Karpas-422 (cell line): ENCODE measurements at places on chromosomes 5 and 9.

- peak; percentile 48 for DNase-seq
These were observed 122.3 kb upstream of the IL12B start for GRCh38 chr5:159452480-159453167.

- DNase-seq = no peak
These were observed 224.7 kb upstream of the GRAMD2B start for GRCh38 chr5:126198531-126198930.

DNA sequence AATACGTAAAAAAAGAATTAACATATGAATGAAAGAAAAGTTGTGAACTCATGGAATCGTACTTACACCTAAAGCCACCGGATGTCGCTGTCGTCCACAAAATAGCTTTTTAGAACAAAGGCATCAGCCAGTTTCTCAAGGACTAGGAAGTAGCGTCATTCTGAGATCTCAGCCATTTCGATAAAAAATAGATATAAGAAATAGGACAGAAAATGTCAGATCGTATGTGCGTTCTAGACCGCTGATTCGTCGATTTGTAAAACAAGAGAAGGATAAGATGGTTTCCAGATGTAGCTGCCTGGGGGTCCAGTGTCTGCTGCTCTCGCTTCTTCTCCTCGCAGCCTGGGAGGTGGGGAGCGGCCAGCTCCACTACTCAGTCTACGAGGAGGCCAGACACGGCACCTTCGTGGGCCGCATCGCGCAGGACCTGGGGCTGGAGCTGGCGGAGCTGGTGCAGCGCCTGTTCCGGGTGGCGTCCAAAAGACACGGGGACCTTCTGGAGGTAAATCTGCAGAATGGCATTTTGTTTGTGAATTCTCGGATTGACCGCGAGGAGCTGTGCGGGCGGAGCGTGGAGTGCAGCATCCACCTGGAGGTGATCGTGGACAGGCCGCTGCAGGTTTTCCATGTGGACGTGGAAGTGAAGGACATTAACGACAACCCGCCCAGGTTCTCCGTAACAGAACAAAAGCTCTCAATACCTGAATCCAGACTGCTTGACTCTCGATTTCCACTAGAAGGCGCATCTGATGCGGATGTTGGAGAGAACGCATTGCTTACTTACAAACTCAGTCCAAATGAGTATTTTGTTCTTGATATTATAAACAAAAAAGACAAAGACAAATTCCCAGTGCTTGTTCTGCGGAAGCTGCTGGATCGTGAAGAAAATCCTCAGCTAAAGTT is at the start of gene PCDHA10:
TSS of gene PCDHA10 (plus strand) at position 126 of the 903 bp plus-strand sequence. CDS start at position 278, 152 bp downstream.
- peak; percentile 81 for DNase-seq

DNA sequence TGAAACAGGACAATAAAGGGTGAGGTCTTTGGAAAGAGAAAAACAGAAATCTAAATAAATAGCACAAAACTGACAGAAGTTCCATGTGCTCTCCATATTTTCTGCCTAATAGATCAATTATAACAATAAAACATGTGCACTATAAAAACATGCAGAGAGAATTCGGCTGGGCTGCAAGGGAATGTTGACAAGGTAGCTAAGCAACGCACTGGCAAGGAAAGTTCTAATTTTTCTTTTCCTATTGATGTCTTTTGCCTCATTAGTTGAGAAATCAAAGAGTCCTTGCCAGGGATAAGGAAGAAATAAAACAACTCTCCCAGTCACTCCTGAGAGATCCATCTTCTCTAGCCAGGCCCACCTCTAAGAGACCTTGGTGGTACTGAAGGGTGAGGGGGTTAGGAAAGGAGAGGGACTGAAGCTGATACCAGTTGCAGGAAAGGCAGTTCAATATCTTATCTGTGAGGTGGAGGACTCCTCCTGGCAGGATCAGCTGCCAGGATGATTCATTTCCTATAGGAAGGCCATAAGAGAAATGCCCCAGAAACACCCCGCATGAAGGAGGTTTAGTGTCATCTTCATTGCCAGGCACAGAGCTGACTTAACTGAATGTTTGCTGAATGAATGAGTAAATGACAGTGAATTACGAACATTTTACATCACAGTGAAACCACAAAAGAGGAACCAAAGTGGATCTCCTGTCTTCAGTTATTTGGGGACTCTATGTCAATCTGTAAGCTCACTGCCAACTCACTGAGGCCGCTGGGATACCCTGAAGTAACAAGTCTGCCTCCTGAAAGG is 63.7 kb upstream of the IFNK start:
- peak; percentile 62 for DNase-seq

DNA sequence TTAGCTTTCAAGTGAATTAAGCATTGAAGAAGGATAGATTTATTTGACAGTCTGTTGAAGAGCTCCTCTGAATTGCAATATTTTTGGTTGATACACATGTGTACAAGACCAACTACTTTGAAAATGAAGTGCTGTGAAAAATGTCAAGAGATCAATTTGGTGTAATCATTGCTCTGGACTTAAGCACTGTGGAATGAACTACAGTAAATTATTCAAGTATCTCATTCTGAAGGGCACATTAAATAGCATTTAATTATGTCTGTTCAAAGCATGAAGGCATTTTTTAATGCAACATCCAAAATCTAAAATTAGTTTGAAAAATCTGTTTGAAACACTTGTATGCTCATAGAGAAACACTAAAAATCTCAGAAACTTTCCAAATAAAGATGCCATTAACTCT is 107.5 kb downstream of the CDH18 start:
- no peak for DNase-seq

DNA sequence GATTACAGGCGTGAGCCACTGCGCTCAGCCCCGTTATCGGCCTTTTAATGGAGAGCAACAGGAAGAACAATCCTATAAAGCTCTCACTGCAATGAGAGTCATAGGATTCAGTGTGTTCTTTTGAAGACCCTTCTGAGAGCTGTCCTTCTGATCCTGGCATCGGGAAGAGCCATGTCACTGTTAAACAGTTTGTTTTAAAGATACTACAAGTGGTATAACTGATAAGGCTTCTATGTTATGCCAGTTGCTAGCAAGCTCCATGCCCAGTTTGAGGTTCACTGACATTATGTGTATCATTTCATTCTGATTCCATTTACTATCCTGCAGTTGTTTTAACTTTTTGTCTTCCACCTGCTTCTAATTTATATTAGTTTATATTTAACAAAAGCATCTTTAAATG is 55.8 kb downstream of the GNAQ start:
- DNase-seq = no peak

GRCh38 chr5:33364406-33364805 is 76.4 kb upstream of the TARS1 start:
- DNase-seq = no peak

DNA sequence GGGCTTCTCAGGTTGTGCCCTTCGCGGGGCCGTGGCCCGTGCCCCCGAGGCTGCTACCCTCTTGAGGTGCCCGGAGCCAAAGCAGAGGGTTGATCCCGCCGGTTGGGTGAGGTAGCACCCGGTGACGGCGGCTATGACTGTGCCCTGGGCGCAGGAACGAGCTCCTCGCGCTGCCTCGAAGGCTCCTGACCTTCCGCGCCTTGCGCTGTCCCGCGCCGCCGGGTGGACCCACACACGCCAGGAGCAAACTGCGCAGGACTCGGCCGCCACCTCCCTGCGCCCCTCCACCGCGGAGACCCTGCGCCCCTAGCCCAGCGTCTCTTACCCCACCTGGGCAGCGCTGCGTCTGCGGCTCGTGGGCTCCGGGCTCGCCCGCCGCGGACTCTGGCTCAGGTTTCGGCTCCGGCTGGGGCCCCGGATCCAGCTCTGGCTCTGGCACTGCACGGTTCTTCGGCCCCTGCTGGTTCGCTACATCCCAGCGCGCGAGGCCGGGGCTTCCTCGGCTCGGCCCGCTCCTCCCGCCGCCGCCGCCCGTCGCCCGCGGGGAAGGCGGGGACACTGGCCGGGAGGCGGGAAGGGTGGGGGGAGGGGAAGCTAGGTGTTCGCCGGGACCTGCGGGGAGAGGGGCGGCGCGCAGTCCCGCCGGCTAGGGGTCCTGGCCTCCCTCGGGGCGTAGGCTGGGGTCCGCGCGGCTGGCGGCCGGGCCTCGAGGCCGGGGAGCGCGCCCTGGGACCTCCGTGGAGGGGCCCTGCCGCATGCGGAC is 5.4 kb upstream of the PITX1 start:
- no peak for DNase-seq

DNA sequence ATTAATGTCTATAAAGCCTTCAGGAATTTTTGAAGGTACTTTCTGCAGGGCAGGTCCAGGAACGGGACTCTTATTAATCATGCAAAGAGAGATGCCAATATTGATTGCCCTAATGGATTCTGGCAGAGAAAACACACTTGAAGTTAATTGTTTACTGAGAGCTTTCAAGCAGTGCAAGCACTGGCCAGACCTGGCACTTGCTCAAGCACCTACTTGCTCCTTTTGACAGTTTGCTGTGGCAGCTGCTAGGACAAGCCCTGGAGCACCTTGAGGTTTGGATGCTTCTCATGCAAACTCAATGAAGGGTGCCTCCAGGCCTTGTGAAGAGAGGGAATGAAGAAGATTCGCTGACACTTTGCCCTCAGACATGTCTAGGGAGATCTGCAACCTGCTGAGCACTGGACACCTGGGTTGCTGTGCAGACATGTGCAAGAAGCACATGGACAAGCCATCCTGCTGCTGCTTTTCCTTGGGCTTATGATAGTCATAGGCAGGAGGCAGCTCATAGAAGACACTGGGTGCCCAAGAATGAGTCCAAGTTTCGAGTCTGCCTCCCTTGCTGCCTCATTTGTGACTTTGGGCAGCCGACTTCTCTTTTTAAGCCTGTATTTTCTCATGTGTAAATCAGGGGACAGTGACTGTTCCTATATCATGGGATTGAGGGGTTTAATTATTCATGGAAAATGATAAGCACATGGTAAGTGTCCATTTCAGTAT is 88.8 kb upstream of the EQTN start:
- DNase-seq = no peak

DNA sequence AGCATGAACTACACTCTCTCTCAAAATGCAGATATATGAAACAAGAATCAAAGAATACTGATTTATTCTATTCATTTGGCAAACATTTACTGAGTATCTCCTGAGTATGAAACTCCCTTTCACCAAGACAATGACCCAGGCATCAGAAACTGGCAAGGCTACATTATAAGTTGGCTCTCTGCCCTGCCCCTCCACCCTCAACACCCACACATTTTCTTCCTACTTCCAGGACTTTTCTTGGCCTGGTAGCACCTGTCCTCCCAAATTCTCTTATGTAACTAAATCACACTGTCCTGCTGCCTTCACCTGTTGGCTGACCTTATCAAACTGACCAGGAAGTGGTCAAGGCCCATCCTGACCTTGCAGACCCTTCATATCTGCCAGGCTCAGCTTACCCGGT is 3.5 kb downstream of the RASEF start:
- peak; percentile 25 for DNase-seq

DNA sequence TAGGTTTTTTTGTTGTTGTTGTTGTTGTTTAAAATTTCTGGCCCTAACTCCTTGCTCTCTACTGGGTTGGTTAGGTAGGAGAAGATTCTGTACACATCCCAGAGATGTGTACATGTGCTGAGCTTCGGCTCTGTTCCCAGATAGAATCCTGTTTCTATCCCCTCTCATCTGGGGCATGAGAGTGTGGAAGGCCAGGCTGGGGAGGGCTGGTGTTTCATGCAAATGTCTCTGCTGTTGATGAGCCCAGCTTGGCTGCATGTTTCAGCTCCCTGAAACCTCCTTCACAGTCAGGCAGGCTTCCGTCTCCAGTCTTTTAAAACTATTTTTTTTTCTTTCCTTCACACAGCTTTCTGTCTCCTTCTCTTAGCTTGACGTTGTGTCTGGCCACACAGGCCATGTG is 526.9 kb upstream of the KLF4 start:
- DNase-seq = no peak

GRCh38 chr9:97484134-97484533 is 17.3 kb upstream of the TMOD1 start:
- no peak for DNase-seq

GRCh38 chr5:142845954-142846398 is 75.8 kb downstream of the ARHGAP26 start:
- no peak for DNase-seq

DNA sequence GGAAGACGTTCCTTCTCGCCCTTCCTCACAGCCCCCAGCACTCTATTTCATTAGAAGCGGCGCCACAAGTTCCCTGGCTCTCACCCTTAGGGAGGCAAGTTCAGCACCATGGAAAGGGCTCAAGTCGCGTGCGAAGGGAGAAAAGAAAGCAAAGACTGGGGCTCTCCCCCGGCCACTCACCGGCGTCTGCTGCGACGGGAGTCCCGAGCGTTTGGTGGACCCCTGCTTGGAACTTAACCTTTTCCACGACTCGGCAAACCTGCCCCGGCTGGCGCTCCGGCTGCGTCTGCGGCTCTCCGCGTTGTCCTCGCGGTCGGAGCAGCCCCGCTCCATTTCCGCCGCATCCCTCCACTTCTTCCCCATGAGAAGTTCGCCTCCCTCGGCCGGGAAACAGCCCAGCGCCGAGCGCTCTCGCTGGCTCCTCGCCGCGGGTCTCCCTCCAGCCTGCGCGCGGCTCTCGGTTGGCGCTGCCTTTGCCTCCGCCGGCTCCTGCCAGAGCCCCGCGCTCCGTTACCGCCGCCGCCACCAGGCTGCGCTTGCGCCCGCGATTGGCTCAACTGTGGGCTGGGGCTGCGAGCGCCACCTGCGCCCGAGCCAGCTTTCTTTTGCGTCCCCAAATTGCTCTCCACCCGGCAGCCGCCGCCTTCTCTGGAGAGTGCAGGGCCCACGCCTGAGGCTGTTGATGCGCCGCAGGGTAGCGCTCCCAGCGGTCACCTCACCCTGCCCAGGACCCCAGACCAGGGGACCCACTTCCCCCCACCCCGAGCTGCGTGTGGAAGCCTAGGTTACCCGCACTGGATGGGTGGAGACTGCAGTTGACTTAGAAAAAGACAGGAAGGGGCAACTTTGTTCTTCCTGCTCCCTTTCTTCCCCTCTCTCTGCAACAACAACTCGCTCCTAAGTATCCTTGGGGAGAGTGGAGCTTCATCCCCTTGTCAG is 321.6 kb downstream of the CEMIP2 start:
- no peak for DNase-seq

DNA sequence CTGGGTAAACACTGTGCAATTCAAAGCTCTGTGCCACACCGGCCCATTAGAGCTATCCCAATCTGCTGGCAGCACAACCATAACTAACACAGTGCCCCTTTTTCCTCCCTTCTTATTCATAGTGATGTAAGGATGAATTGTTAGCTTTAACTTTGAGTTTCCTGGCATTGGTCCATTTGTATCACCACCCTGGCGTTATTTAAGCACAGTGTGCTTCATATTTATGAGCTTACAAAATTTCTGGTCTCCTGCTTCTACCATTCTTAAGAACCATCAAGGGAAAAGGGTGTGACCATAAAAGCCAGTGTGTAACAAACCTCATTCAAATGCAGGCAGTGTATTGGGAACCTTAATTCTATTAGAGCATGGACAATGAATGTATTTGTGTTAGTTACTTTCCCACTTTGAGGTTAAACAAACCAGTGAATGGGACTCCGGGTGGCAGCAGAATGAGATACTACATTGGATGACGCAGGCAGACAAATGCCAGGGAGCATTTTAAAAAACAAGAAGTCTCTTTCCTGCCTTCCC is 222.6 kb downstream of the TMEM161B start:
- no peak for DNase-seq

GRCh38 chr5:142104491-142104890 is 4.1 kb upstream of the NDFIP1 start:
- peak; percentile 38 for DNase-seq

GRCh38 chr5:124302533-124302932 is 443.9 kb downstream of the ZNF608 start:
- DNase-seq = no peak

- no peak for DNase-seq
These were observed 17.4 kb upstream of the LARP1 start for GRCh38 chr5:154737667-154738320.

- no peak for DNase-seq
These were observed 11.4 kb upstream of the DNAH5 start for GRCh38 chr5:13955896-13956295.

- DNase-seq = no peak
These were observed 56.2 kb upstream of the LPAR1 start for GRCh38 chr9:111094433-111094924.
